ENCODE measurements at places on chromosomes 1 and 21.

DNA sequence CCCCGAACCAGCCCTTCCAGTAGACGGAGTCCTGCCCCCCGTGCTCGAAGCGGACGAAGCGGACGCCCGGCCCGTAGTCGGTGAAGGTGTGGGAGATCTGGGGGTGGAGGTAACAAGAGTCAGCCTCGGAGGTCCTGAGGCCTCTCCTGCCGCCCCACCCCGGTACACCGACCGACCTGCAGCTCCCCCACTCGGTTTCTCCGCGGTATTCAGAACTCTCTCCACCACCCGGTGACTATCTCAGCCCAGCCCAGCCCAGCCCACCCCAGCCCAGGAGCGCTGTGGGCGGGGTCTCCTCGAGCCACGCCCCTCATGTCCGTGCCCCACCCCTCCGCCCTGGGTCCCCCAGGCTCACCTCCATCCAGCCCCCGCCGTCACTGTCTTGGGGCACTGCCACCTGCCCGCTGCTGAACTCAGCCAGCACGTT lies 5.5 kb downstream of the FBXO2 start:
- peak; percentile 32 for DNase-seq

DNA sequence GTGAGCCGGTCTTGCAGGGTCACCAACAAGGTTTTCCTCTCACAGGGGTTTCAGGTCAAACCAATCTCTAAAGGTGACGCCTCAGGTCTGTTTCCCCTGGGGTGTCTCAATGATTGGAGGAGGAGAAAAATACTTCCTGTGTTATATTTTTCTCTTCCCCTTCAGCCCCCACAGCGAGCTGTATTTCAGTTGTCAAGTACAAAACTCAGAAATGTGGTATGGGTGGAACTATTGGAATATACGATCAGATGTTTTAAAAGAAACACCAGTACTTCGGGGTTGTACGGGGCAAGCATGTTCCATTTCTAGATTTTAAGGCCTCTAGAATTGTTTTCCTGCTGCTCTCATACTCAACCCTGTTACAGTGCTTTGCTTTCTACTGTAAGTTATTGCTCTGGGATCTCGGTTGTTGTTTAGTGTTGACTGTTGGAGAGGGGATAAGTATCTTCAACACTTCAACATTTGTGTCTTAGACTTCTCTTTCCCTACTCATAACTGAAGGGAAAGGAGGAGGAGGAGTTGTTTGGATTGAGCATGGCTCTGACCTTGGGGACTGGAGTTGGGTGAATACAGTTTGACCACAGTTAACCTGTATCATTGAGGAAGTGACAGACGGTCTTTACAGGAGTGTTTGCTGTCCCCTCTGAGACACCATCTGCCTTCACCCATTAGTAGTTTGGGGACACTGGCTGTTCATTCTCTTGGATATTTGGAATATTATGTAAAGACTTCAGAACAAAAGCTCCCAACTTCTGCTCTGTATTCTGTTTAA lies 2.0 kb downstream of the MAPKAPK2 start:
- peak; percentile 18 for DNase-seq

- DNase-seq, result no peak
Measured at GRCh38 chr1:28037946-28038345, 50.5 kb downstream of the EYA3 start.

DNA sequence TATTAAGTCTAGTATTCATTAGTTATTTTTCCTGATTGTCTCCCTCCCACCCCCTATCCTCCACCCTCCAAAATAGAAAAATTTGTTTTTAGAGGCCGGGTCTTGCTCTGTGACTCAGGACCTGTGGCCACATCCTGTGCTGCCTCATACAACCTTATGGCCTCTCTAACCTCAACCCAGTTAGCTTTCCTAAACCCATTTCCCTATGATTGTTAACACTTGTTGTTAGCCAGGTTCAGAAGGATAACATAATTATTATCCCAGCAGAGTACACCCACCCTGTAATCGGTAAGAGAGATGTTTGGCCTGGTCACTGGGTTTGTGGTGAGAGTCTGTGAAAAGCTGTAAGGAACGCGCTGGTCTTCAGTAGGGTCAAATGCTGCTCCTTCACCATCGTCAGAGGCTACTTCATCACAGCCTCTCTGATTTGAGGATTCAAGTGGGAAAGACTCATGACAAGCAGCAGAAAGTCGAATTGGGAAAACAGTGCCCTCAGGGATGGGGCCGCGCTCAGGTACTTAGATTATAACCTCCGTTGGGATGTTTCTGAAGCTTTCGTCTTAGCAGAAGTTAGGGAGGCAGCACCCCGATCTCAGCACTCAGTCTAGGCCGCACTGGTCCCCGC lies 35.9 kb upstream of the HMGN1 start:
- no peak for DNase-seq

DNA sequence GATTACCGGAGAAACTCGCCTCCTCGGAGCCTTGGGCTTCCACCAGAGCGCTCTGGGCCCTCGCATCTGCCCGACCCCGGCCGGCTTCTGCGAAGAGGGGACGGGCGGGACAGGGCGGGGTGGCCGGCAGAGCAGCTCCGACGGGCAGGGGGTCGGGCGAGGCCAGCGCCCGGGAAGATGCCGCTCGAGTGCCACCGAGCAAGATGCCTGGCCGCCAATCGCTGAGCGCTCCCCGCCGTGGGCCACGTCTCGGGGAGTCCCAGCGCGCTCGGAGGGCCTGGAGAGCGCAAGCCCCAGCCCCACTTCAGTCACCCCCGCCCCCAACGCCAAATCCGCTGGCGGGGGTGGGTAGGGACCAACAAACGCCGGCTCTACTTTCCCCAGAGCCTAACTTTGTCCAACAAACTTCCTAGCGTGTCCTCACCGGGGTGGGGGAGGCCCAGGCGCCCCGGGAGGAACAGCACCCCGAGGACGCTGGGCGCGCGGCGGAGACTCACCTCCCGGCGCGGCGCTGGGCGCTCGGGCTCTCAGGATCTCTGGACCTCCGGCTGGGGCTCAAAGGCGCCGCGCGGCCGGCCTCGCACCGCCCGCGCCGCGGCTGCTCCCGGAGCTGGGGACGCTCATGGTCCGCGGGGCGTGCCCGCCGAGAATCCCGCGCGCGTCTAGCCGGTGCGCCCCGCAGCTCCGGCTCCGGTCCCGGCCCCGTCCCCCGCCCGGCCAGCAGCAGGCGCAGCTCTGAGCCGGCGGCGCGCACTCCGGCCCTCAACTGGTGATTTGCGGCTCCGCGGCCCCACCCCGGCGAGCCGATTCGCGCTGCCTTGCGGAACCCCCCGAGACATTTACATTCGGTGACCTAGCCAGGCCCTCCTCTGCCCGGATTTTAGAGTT lies at the start of gene BCAR3:
TSS of gene BCAR3 (minus strand) at position 737 of the 888 bp plus-strand sequence. CDS start 6,907 bp downstream, outside the sequence.
- DNase-seq, result no peak

DNA sequence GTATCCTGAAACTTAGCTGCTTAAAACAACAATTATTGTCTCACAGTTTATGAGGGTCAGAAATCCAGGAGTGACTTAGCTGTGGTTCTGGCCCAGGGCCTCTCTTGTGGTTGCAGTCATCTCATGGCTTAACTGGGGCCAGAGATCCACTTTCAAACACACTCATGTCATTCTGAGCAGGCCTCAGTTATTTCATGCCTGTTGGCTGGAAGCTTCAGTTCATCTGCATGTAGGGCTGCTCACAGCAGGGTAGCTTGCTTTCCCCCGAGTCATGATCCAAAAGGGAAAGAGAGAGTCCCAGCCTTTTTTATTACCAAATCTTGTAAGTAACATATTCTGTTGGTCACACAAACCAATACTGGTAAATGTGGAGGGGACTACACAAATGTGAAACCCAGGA lies 96.6 kb upstream of the B3GALT2 start:
- no peak for DNase-seq

GRCh38 chr1:147651466-147651865 lies 18.9 kb downstream of the ACP6 start:
- no peak for DNase-seq

DNA sequence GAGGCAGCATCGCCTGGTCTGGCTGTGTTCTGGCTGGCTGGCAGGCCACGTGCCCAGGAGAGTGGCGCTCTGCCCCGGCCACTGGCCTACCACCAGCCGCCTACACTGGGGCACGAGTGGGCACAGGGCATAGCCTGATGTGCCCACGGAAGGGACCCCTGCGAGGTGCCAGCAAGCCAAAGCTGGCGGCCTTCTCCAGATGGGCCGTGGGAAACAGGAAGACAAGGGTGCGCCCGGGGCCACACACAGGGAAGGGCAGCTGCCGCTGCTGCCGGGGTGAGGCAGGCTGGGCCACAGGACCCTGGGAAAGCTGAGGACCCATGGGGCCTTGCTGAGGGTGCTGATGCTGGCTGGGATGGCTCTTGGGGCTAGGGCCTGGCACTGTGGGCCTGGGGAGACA lies 40.7 kb downstream of the SLC66A1 start:
- DNase-seq, result no peak

DNA sequence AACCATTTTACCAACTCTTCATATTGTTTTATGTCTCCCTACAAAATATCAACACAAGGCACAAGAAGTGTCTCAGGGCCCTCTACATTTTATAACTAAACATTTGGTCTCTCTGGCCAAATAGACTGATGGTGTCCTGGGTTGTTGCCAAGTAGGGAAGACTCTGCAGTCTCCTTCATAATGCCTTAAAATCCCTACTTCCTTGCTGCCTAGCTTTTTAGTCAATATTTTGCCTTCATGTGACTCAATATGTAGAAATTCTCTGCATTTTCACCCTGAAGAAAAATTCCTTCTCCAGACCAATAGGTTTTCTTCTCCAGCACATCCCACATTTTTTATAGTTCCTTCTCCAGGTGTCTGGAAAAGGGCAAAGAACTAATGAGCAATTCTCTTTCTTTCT lies 72.6 kb upstream of the IPO9 start:
- DNase-seq, result no peak

GRCh38 chr1:227885648-227886502 lies 61.9 kb downstream of the WNT9A start:
- no peak for DNase-seq

DNA sequence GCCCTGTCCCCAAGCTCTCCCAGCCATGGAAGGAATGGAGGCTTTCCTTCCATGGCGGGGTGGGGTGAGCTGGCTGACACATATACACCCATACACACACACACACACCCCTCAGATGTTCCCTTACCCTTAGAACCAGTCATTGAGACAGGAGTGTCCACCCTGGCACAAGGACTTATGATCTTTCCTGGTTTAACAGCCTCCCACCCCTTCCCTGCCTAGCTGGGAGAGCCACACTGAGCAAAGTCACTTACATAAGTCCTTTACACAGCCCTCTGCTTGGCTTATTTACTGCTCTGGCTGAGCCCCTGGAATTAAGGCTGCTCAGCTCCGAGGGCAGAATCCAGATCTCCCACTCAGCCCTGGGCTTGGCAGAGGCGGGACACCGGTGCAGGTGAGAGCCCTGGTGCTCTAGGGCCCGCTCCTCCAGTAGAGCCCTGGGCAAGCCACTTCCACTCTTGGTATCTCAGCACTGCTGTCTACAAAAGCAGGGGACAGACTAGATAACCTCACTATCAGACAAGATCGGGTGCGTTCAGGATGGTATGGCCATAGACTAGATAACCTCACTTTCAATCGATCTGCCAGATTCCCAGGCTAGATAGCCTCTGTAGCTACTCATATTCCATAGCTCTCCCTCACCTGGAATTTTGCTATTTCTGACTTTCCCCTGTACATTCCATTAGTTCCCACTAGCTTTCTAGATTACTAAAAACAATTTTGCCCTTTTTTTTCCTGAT lies 16.7 kb downstream of the SLC6A9 start:
- no peak for DNase-seq

DNA sequence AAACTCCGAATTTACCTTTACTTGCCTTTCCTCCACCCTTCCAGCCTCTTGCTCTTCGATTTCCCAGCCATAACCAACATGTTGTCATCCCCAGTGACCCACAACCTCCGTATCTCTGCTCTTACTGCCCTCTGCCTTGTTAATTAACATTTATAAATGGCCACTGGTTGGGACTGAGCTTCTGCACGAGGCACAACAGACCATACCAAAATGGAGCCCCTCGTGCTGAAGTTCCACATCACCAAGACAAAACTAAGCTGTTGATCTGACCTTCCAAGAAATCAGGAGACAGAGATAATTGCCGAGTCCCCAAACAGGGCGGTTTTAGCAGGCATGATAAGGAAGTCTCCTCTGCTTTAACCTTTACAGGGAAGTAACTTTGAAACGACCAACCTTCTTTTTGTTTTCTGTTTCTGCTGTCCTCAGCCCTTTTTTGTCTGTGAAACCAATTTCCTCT lies 71.9 kb downstream of the NMNAT2 start:
- no peak for DNase-seq

GRCh38 chr1:157234705-157235273 lies 96.6 kb upstream of the ETV3 start:
- no peak for DNase-seq

GRCh38 chr1:7755448-7755847 lies 15.6 kb upstream of the VAMP3 start:
- DNase-seq, result no peak

- no peak for DNase-seq
Measured at GRCh38 chr1:179937668-179938254, 16.8 kb upstream of the CEP350 start.

DNA sequence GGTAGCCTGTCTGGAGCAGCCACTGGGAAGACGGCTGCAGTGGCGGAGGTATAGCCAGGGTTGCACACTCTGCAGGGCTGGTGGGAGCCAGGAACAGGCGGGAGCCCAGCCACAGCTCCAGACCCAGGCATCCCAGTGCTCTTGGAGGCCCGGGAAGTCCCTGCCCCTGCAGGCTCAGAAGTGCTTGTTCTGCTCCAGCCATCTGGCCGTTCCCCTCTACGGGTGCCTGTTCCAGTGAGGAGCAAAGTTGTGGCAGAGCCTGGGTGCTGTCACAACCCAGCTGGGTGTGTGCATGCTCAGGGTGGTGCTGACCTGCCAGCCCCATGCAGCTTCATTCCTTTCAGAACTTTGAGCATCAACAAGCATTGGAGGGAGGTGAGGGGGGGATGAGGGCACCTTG lies 31.7 kb upstream of the BACE2 start:
- no peak for DNase-seq

DNA sequence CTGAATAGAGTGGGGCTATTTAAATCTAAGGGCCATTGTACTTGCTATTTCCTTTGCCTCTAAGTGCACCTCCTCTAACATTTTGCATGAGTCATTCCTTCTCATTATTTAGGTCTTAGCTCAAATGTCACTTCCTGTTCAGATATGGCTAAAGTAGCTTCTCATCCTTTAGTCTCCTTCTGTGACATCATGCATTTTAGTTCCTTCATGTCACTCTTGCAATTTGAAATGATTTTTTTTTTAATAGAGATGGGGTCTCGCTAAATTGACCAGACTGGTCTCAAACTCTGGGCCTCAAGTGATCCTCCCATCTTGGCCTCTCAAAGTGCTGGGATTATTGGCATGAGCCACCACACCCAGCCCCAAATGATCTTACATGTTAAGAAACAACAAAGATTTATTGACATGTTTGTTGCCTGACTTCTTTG lies 6.6 kb downstream of the TBX19 start:
- no peak for DNase-seq

DNA sequence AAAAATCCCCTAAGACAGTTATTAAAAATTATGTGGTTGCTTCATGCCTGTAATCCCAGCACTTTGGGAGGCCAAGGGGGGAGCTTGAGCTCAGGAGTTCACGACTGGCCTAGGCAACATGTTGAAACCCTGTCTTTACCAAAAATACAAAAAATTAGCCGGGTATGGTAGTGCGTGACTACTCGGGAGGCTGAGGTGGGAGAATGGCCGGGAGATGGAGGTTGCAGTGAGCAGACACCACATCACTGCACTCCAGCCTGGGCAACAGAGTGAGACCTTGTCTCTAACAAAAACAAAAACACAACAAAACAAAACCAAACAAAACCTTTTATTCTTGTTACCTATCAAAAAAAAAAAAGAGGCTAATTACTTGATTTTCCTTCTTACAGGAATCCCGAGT lies 2.1 kb downstream of the ELK4 start:
- DNase-seq, result peak; percentile 3

GRCh38 chr1:181133969-181134418 lies 45.5 kb downstream of the IER5 start:
- DNase-seq, result no peak

- no peak for DNase-seq
Measured at GRCh38 chr1:213050745-213051126, 305 bp upstream of the RPS6KC1 start.

Data from activated CD4-positive, alpha-beta T cell treated with anti-CD3 and anti-CD28 coated beads, Interleukin-2, amount 50 U/mL, for 1 hour (primary cell).